ENCODE measurements at places on chromosomes 2 and 18. TPM values are rescaled to one million over a fixed set of nuclear protein-coding genes. Genes with fewer than 3 reads are reported as not detected.

Gene TTN
- 3.1 TPM for polyA plus RNA-seq

Gene RFX8
- not detected for polyA plus RNA-seq

Gene IGFBP5
- not detected for polyA plus RNA-seq

Gene SERPINB4
- not detected for polyA plus RNA-seq

Gene ITPRIPL1
- 0.85 TPM for polyA plus RNA-seq

Gene CLHC1
- polyA plus RNA-seq: 1.0 TPM

Gene MATN3
- polyA plus RNA-seq: not detected

Gene ARHGAP28
- not detected for polyA plus RNA-seq

Gene PRSS56
- not detected for polyA plus RNA-seq

Gene SCN9A
- 0.12 TPM for polyA plus RNA-seq

Gene OTOS
- polyA plus RNA-seq: not detected

Gene CD226
- polyA plus RNA-seq: 30.9 TPM

Gene CDCA7
- polyA plus RNA-seq: 1.3 TPM

Gene SNRPD1
- polyA plus RNA-seq: 96.7 TPM
